Nasal cavity respiratory epithelium epithelial cell of viscerocranial mucosa (primary cell): ENCODE measurements at places on chromosomes 13 and 19. TPM values are rescaled to one million over a fixed set of nuclear protein-coding genes. Genes with fewer than 3 reads are reported as not detected.

ATG4D gene
- total RNA-seq = 28.9 and 34.9 TPM in 2 replicates

WDR87 gene
- total RNA-seq = not detected in 2 replicates

AP3D1 gene
- total RNA-seq = 89.2 and 208 TPM in 2 replicates

MBD3L1 gene
- total RNA-seq = not detected in 2 replicates

SIGLEC5 gene
- not detected in 2 replicates for total RNA-seq

KLK14 gene
- under 0.01 and 0.21 TPM in 2 replicates for total RNA-seq

KIR2DL3 gene
- total RNA-seq = not detected in 2 replicates
